GM12864 (cell line): ENCODE measurements at places on chromosomes 3 and 15.

DNA sequence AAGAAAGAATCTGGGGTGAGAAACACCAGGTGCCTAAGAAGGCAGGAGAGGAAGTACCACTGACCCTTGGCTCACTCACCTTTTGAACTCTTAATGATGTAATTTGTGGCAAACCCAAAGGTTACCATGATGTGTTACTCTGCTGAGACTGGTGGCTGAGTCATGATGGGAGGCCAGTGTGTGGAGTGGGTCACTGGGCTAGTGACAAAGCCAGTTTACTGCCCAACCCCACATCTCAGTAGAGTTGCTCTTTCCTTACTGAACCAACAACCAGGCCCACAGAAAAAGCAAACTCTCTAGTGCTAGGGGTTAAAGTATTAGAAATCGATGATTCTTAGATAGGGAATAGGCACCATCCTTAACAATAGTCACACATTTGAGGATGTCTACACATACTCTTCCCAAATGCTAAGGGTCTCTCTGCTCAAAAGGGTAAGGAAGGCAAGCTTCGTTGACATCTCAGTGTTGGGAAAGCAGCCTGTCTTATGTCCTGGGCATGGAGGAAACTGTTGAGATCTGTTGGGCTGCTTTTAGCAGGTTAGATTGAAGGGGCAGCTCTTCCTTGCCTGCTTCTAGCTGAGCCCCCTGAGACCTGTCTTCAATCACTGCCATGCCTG lies 3.1 kb downstream of the RBP2 start:
- DNase-seq = no peak

- DNase-seq = no peak
Measured at GRCh38 chr3:159455741-159456181, 532.9 kb upstream of the IL12A start.

DNA sequence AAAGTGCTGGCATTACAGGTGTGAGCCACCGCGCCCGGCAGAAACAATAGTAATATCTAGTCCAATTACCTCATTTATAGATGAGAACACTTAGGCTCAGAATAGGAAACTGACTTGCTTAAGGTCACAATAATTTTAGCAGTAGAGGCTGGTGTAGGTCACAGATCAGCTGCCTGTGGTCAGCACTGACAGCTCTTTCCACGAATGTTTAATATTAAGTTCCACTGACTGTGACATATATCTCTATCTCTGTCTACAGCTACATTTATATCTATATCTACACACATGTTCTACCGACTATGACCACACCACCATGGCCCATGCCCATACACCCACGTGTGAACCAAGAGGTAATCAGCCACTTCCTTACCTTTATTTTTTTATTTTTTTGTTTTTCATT lies 40.2 kb upstream of the DLG1 start:
- DNase-seq = no peak

DNA sequence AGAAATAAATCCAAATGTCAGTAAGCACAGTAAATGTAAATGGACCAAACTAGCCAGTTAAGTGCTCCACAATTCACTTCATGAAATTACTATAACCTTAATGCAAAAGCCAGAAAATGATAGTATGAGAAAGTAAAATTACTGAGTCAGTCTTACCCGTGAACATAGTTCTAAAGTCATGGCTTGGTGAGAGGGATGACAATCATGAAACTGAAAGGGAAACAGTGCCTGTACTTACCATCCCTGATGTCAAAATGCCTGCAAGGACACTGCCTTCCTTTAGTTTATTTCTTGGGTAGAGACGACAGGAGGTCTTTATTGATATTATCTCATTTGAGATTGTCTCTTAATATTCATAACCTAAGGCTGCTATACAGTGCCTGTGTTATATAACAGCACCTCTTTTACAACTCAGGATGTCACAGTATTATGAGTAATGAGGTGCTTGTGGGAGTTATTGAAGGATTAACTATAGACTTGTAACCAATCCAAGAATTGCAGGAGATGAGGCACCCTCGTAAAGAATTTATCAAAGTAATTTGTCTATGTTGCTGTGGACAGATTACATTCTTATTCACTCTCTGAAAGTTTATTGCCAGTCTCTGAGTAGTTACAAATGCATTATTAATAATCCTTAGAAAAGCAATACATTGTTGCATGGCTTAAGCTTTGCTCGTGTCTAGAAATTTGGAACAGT lies 142.9 kb upstream of the BFSP2 start:
- no peak for DNase-seq

GRCh38 chr3:149527531-149528339 lies 53.2 kb downstream of the TM4SF4 start:
- DNase-seq = no peak

GRCh38 chr3:186216900-186217819 lies 108.3 kb upstream of the ETV5 start:
- no peak for DNase-seq

DNA sequence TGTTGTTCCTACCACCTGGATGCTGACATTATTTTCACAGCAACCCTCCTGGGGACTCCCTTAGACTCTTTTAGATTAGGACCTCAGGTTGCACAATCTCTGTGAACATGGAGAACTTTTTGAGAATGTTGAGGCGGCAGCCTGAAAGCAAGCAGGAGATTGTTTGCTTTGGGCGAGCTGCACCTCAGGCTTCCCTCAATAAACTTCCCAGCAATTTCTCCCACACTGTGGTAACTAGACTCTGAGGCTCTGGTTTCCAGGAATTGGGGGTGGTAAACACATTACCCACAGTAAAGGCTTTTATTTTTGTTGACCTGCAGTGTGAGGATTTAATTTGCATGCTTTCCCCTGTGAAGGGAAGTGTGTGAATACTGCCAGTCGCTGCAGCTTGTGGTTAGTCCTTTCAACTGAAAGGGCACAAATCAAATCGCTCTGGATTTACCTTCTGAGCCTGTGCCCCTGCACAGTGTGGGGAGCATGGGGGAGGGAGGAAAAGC lies 35.2 kb upstream of the SIAH2 start:
- no peak for DNase-seq

DNA sequence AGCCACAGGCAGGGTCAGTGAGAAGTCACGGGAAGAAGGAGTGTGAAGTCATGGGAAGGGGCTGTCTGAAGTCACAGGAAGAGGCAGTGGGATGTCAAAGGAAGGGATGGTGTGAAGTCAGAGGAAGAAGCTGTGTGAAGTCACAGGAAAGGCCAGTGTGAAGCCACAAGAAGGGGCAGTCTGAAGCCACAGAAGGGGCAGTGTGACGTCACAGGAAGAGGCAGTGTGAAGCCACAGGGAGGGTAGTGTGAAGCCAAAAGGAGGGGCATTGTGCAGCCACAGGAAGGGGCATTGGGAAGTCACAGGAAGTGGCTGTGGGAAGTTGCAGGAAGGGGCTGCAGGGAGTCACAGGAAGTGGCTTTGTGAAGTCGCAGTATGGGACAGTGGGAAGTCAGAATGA lies 35.1 kb downstream of the GASK1A start:
- DNase-seq = no peak

DNA sequence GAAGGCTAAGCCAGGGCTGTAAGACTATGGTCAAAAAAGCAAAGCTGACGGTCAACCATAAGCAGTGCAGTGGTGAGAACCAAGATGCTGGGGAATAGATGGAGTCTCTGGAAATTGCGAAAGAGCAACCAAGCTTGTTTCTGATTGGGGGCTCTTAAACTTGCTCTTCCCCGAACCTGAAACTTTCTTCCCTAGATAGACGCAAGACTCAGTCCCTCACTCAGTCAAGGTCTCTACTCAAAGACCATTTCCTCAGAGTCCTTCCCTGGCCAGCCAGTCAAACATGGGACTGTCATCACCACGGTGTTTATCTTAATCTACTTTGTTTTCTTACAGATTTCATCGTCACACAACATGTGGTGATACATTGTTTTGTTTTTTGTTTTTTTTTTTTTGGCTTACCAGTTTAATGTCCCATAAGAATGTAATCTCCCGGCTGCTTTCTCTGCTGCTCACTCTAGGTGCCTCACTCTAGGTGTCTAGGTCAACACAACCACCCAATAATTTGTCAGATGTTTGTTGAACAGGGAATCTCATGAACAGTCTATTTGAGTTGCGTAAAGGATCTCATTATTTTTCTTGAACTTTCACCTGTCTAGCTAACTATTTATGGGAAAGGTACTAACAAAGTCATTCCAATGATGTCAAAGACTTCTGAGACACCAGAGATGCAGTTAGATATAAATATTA lies 495.4 kb downstream of the FOXP1 start:
- no peak for DNase-seq

DNA sequence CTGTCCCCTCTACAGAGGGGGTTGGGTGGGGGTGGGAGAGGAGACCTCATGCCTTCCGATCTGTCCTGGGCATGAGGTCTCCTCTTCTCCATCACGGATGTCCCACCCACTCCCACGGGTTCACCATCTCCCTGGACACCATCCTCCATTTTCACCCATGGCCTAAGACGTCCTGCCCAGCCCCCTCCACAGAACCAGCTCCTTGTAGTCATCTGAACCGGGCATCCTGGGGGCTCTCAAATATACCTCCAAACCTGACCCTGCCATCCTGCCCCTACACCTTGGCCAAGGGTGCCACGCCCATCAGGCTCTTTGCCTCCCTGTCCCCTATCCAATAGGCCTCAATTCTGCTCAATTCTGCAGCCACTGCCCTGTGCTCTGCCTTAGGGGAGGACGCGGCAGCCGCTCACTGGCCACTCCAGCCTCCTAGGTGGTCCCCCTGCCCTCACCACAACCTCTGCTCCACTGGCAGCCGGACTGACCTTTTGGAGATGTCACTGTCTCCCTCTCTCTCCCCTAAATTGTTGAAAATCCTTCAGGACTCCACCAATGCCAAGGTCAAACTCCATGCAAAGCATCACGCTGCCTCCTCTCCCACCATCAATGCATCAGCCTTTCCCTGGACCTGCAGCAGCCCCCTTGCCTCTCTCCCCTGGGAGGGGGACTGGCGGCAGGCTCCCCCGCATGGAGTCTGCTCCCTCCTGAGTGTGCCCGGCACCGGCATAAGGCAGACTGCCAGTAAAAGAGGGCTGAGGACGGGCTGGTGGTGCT lies 9.4 kb upstream of the ANPEP start:
- no peak for DNase-seq

DNA sequence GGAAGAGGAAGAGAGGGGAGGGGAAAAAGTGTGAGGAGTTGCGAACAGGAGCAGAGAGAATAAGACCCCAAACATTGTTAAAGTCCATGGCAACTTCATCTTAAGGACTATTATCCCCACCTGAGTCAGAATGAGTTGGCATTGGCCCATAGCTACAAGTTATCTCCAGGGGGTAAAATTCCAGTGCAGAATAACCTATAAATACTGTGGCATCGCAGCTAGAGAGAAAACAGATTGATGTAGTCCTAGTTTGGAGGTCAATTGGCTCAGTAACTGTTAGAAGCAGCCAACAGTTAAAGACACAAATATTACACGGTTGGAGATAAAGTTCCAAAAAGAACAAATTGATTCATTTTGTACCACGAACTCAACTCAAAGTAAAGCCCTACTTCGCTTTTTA lies 313.9 kb upstream of the CCDC54 start:
- DNase-seq = no peak

DNA sequence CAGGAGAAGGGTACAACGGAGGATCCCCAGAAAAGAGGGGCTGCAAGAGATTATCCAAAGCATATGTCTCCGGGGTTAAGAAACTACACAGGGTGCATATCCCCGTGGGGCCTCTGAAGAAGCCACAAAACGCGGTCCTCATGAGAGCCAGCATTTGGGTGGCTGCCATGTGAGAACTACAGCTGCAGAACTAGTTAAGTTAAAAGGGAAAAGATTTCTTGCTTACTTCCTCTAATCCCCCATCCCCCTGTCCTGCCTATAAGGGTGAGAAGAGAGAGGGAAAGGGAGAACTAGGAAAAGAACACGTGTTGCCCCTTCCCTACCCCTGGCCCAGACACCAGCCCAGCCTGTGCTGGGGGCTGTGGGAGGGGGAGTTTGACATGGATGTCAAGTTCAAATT lies 70.4 kb upstream of the PCSK6 start:
- DNase-seq = no peak

DNA sequence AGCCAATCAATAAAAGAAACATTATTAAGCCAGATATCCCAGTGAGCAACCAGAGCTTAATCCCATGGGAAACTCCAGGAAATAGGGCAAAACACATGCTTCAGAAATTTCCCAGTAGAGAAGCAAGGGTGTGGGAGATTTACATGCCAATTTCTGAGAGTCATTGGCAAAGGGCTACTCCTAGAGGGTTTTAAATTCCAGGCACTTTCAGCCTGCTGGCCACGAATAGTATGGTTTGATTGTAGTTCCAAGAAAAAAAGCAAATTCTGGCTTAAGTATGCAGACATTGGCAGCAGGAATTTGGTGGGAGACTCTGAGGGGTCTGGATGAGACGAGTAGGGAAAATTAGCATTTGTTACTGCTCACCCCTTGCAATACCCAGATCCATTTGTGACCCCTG lies 402.1 kb upstream of the SUCLG2 start:
- DNase-seq = no peak

DNA sequence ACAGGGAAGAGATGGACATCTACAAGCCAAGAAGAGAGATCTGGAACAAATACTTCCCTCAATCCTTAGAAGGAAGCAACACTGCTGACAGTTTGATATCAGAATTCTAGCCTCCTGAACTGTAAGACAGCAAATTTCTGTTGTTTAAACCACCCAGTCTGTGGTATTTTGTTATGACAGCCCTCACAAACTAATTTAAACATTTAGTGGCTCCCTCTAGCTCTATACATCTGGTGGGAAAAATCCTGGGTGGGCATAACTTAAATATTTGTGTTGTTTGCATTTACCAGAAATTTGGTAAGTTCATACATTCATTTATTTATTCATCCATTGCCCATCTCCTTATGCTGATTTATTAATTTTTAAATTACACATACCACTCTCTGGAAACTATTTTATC lies 62.5 kb upstream of the GSK3B start:
- no peak for DNase-seq

DNA sequence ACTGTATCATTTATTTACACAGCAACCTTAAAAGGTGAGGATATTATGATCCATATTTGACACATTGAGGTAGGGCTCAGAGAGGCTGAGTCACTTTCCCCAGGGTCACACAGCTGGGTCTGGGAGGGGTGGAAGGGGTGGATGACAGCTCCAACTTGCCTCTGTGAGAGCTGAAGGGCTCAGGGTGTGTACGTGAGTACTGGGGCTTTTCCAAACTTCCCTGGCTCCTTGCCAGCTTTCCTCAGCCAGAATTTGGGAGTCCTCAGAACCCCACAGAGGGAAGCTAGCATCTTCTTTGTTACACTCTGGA lies 58.3 kb upstream of the SLC6A11 start:
- DNase-seq = no peak

- no peak for DNase-seq
Measured at GRCh38 chr3:127556565-127556964, 34.0 kb downstream of the TPRA1 start.

DNA sequence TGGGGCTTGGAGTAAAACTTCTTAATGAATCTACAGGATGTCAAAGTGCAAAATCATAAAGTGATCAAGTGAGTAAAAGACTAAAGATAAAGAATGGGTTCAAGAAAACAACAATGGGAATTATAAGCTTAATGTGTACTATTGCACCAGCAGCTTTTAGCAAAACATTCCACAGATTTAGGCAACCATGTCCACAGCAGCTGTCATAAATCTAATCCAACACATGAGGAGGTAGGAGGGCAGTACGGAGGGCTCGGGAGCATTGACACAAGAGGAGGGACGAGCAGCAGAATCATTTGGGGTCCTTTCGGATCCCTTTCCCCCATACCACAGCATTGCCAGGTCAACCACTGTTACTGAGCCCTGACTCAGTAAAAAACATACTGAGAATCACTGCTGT lies 464.3 kb upstream of the WNT5A start:
- no peak for DNase-seq

- no peak for DNase-seq
Measured at GRCh38 chr3:114389156-114389555, 95.3 kb downstream of the TIGIT start.

GRCh38 chr3:51794206-51794605 lies 15.2 kb upstream of the IQCF6 start:
- no peak for DNase-seq

GRCh38 chr15:57297163-57297593 lies 79.1 kb upstream of the CGNL1 start:
- DNase-seq = no peak
